ENCODE measurements at places on chromosomes 6 and 20.

- no peak for DNase-seq
These were observed 275.2 kb upstream of the CNR1 start for GRCh38 chr6:88441346-88441745.

- DNase-seq = no peak
These were observed 534.2 kb downstream of the HACE1 start for GRCh38 chr6:104325341-104326172.

- DNase-seq = no peak
These were observed 1.3 kb downstream of the RTEL1 start for GRCh38 chr20:63659370-63659769.

- DNase-seq = peak; percentile 25
These were observed 3.4 kb upstream of the TMEM14C start for GRCh38 chr6:10719296-10719963.
